CD8-positive, alpha-beta memory T cell (primary cell): ENCODE measurements at places on chromosomes 4 and X. TPM values are rescaled to one million over a fixed set of nuclear protein-coding genes. Genes with fewer than 3 reads are reported as not detected.

The RAB41 gene
- total RNA-seq = not detected

The ODAM gene
- not detected for total RNA-seq

The ENPP6 gene
- total RNA-seq = 0.07 TPM

The CABS1 gene
- total RNA-seq = not detected

The AASDH gene
- 8.5 TPM for total RNA-seq

DNA sequence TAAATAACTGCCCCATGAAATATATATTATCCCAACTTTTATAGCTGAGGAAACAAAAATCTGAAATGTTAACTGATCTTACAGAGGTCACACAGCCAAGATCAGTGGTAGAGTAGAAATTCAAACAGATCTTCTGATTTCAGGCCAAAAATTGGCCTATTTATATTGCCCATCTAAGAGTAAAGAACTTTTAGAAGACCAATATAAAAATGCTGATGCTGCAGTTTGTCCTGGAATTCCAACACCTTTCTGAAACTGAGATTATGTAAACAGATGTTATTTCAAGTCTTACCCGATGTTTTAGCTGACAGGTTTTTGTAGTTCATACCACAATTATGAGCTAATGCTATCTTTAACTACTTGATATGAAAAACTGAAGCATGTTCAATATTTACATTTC, 51.1 kb downstream of the SPANXN3 start:
- no peaks in the 10 kb centered on the region for H3K27me3 ChIP-seq
- H3K27ac ChIP-seq = no peak overlapping the region
- H3K4me3 ChIP-seq = no peak overlapping the region
- no peaks in the 10 kb centered on the region for H3K36me3 ChIP-seq
- H3K4me1 ChIP-seq = no peaks in the 10 kb centered on the region
- no peak for DNase-seq

DNA sequence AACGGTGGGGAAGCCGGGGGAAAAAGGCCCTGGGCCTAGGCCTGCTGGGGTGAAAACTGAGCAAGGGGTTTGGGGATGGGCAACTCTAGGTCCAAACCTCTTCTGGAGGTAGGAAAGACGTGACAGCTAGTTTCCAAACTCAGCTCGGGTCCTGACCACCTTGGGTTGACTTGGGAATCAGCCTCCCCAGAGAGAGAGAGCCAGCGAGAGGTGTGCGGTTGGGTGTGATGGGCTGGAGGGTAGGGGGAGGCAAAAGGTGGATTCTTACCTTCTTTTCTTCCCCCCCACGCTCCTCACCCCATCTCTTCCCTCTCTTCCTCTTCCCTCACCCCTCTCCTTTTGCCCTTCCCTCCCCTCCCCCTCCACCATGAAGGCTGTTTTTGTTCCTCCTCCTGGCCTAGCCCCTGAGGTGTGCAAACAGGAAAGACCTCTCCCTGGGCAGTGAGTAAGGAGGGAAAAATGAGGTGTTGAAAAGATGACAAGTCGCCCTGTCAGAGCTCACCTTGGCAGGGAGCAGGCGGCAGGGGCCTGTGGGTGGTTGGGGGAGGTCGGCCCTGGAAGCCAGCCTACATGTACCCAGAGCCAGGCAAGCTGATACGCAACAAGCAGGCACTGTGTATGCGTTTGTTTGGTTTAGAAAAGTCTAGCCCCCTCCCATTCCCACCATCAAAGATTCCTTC, 14.8 kb downstream of the PJA1 start:
- H3K36me3 ChIP-seq = no peaks in the 10 kb centered on the region
- no peaks in the 10 kb centered on the region for H3K27me3 ChIP-seq
- no peaks in the 10 kb centered on the region for H3K4me1 ChIP-seq
- DNase-seq = no peak
- H3K27ac ChIP-seq = no peak overlapping the region
- H3K4me3 ChIP-seq = no peak overlapping the region

DNA sequence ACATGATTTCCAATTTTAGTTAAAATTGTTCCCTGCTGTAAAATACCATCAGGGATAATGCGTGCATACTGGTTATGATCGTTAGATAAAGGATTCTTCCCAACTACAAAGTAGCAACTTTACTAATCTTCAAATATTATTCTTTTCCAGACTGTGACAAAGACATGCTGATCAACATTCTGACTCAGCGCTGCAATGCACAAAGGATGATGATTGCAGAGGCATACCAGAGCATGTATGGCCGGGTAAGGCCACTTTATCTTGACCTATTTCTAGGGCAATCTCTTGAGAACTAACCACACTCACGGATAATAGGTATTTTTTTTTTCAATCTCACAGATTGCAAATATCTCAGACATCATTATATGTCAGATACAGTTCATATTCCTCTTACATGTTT, 47.0 kb downstream of the ANXA10 start:
- H3K27me3 ChIP-seq = no peaks in the 10 kb centered on the region
- H3K27ac ChIP-seq = no peak overlapping the region
- H3K4me3 ChIP-seq = no peak overlapping the region
- H3K4me1 ChIP-seq = no peaks in the 10 kb centered on the region
- no peak for DNase-seq

DNA sequence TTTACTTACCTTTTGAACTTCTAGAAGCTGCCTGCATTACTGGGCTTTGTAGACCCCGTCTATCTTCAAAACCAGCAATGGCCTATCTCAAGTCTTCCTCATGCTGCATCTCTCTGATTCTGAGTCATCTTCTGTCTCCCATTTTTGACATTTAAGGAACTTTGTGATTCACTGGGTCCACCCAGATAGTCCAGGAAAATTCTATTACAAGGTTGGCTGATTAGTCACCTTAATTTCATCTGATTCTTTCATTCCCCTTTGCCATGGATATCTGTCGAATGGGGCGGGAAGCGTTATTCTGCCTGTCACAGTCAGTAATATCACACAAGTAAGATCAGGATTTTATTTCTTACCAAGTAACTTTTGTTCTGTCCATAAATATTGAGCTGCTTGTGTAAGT, 618.0 kb downstream of the CCSER1 start:
- DNase-seq = no peak
- H3K4me3 ChIP-seq = no peak overlapping the region
- no peaks in the 10 kb centered on the region for H3K4me1 ChIP-seq
- no peaks in the 10 kb centered on the region for H3K36me3 ChIP-seq
- H3K27me3 ChIP-seq = no peaks in the 10 kb centered on the region
- no peak overlapping the region for H3K27ac ChIP-seq

DNA sequence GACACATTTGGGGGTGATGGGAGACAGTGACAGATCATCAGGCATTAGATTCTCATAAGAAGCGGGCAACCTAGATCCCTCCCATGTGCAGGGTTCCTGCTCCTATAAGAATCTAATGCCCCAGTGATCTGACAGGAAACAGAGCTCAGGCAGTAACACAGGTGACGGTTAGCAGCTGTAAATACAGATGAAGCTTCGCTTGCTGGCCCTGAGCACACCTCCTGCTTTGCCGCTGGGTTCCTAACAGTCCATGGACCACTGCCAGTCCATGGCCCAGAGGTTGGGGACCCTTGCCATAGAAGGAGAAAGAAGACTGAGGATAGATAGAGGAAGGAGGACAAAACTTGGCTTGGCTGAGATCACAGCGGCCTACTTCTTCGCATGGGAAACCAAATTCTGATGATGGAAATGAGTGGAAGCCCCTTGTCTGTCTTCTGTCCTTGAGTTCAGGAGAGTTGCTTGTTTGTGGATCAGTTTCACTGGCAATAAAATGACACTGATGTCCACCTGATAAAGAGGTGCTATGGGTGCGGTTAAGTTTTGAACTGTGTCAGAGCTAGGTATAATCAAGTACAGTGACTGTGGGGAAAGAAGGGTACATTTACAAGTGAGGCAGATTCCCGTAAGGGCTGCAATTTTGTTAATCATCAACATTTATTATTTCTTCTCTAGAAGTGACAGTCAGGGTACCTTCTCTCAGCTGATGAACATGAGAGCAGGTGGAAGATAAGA, 1.7 kb upstream of the TIFA start:
- H3K36me3 ChIP-seq = no peaks in the 10 kb centered on the region
- H3K27ac ChIP-seq = peak overlapping the region; percentile 44
- H3K27me3 ChIP-seq = no peaks in the 10 kb centered on the region
- peak overlapping the region; percentile 27 for H3K4me3 ChIP-seq
- DNase-seq = no peak

DNA sequence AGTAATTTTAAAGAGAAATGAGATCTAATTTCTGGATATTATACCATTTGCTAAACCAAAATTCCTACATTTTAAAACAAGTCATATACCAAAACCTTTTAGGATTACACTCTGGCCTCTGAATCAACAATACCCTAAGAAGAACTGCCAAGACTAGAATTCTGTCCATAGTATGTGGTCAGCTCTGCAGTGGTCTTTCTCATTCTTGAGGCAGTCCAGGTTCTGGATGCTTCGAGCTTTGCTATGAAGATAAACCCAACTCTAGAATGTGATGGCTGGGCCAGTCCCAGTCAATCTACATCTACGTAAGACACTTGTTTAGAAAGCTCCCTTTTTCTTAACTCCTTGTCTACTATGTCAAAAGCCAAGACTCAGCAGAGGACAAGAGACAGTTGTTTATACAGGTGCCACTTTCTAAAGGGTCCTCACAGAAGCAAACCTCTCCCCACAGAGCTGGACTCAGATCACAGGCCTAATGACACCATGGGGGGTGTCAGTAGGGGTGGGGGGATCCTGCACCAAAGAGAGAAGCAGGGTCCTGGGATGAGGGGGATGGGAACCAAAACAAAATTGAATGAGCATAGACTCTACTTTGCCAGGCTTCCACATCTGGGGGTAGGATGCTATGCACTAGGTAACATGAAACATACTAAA, 63.2 kb downstream of the SH3RF1 start:
- no peak for DNase-seq
- H3K4me3 ChIP-seq = no peak overlapping the region
- no peaks in the 10 kb centered on the region for H3K4me1 ChIP-seq
- H3K36me3 ChIP-seq = no peaks in the 10 kb centered on the region

DNA sequence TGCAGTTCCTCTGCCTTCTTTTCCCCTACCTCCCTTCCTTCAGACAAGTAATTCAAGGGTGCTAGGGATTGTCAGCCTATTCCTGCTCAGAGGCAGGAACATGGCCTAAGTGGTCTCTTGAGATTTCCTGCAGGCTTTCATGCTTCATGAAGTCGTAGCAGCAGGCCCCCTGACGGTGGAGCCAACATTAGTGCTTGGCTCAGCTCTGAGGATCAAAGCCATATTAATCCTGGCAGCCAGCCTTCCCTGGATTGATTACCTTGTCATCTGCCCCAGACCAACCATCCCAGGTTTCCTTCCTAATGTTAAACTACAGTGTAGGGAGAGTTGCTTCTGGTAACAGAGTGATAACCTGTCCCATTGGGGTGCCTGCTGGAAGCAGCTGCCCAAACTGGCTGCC, 84.1 kb downstream of the SLC16A2 start:
- H3K4me3 ChIP-seq = no peak overlapping the region
- H3K27me3 ChIP-seq = no peaks in the 10 kb centered on the region
- H3K4me1 ChIP-seq = no peaks in the 10 kb centered on the region
- no peaks in the 10 kb centered on the region for H3K36me3 ChIP-seq
